ENCODE measurements at places on chromosomes 5 and 9. TPM values are rescaled to one million over a fixed set of nuclear protein-coding genes. Genes with fewer than 3 reads are reported as not detected.

DNA sequence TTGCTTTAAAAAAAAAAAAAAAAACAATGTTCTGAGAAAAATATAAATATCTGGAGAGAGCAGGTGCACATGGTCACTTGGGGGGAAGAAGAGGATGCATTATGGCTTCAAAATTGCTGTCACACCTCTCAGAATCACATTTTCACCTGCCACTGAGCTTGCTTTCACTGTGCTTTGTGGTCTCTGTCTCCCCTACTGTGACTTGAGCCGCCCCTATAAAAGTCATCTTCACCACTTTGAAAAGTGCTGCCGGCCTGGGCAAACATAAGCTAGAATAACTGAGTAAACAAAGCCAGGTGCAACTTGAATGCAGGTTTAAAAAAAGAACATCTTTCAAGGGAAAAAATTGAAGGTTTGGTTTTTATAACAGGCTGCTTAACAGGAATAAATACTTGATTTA is 368.1 kb upstream of the GRIA1 start:
- H3K27me3 ChIP-seq, result no peaks in the 10 kb centered on the region
- no peak for DNase-seq
- H3K27ac ChIP-seq, result no peak overlapping the region
- no peaks in the 10 kb centered on the region for H3K4me1 ChIP-seq
- H3K36me3 ChIP-seq, result no peaks in the 10 kb centered on the region

DNA sequence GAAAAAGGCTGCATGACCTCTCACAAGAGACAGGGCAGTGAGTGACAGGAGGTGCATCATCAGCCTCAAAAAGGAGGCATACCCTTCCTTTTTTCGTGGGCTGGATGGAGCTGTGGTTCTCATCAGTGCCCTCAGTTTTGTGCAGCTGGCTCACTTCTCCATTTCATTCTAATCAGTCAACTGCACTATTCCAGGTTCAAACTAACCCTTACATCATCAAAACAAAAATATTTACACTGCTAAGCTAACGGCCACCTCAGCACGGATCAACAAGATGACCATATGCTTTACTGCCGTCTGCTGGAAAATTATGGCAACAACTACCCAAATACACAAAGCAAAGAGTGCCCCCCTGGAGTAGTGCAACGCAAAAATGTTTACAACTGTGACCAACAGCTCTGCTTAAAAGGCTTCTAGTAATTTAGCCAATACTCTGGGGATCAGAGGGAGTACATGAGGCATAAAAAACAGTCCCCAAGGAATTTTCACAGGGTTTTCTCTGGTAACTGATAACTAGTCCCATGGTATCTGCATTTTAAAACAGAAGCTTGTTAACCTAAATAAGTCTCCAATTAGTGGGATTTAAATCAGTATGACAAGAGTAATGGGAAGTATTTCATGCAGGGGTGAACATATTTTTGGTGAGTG is 10.8 kb downstream of the KCNV2 start:
- H3K27ac ChIP-seq, result no peak overlapping the region
- no peak overlapping the region for H3K4me3 ChIP-seq
- H3K36me3 ChIP-seq, result no peaks in the 10 kb centered on the region
- DNase-seq, result no peak
- no peaks in the 10 kb centered on the region for H3K27me3 ChIP-seq
- no peaks in the 10 kb centered on the region for H3K4me1 ChIP-seq

DNA sequence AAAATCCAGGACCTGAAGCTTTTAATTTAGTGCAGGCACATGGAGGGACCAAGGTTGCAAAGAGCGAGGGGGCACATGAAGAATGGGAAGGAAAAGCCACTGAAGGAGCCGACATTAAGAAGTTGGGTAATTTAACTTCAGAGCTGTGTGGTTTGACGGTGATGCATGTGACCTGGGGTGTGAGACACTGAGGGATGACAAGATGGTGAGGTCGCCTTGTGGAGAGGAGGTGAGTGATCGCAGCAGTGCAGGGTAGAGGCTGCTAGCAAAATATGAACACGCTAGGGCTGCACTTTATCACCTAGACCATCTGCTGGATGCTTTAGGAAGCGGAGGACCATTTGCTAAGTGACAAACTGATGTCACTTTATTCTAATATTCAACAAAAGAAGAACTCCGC is 339.0 kb upstream of the KIF2A start:
- no peaks in the 10 kb centered on the region for H3K36me3 ChIP-seq
- no peaks in the 10 kb centered on the region for H3K4me1 ChIP-seq
- no peak overlapping the region for H3K4me3 ChIP-seq
- no peak overlapping the region for H3K27ac ChIP-seq
- no peaks in the 10 kb centered on the region for H3K27me3 ChIP-seq

- H3K27me3 ChIP-seq, result no peaks in the 10 kb centered on the region
- H3K4me1 ChIP-seq, result no peaks in the 10 kb centered on the region
- no peak overlapping the region for H3K27ac ChIP-seq
- no peaks in the 10 kb centered on the region for H3K36me3 ChIP-seq
- DNase-seq, result no peak
Measured at GRCh38 chr5:137374110-137374714, 124.9 kb downstream of the SPOCK1 start.

PRSS3 gene
- not detected for total RNA-seq

CDK5RAP2 gene
- total RNA-seq, result 33.6 TPM

- H3K4me1 ChIP-seq, result no peaks in the 10 kb centered on the region
- DNase-seq, result no peak
- H3K36me3 ChIP-seq, result no peaks in the 10 kb centered on the region
- no peak overlapping the region for H3K4me3 ChIP-seq
Measured at GRCh38 chr5:165892383-165892782, 2387.0 kb downstream of the MAT2B start.

- H3K4me3 ChIP-seq, result no peak overlapping the region
- no peaks in the 10 kb centered on the region for H3K36me3 ChIP-seq
- H3K27me3 ChIP-seq, result no peaks in the 10 kb centered on the region
Measured at GRCh38 chr9:101130054-101130453, 101.5 kb downstream of the PLPPR1 start.
